ENCODE measurements at places on chromosomes 16 and 17. TPM values are rescaled to one million over a fixed set of nuclear protein-coding genes. Genes with fewer than 3 reads are reported as not detected.

Gene KRT222
- not detected for total RNA-seq

Gene KCNJ18
- total RNA-seq, result not detected

Gene FAM171A2
- total RNA-seq, result 7.2 TPM

Gene GSDMA
- not detected for total RNA-seq

Gene SEZ6L2
- 31.1 TPM for total RNA-seq

Gene KRT25
- not detected for total RNA-seq

Gene ABI3
- total RNA-seq, result 0.36 TPM

Gene SLC52A1
- total RNA-seq, result 0.18 TPM

Gene MSLN
- total RNA-seq, result not detected

Gene TP53TG3
- total RNA-seq, result not detected

Gene GNG13
- not detected for total RNA-seq

Gene P2RX1
- total RNA-seq, result 0.49 TPM

Gene TNS4
- 0.16 TPM for total RNA-seq

Gene DHRS7B
- total RNA-seq, result 28.8 TPM

Gene SMIM36
- not detected for total RNA-seq

Gene IGSF6
- total RNA-seq, result not detected

Gene CLDN7
- total RNA-seq, result 2.0 TPM

Gene ADAMTS18
- not detected for total RNA-seq
